ENCODE measurements at places on chromosomes 3 and 15.

DNA sequence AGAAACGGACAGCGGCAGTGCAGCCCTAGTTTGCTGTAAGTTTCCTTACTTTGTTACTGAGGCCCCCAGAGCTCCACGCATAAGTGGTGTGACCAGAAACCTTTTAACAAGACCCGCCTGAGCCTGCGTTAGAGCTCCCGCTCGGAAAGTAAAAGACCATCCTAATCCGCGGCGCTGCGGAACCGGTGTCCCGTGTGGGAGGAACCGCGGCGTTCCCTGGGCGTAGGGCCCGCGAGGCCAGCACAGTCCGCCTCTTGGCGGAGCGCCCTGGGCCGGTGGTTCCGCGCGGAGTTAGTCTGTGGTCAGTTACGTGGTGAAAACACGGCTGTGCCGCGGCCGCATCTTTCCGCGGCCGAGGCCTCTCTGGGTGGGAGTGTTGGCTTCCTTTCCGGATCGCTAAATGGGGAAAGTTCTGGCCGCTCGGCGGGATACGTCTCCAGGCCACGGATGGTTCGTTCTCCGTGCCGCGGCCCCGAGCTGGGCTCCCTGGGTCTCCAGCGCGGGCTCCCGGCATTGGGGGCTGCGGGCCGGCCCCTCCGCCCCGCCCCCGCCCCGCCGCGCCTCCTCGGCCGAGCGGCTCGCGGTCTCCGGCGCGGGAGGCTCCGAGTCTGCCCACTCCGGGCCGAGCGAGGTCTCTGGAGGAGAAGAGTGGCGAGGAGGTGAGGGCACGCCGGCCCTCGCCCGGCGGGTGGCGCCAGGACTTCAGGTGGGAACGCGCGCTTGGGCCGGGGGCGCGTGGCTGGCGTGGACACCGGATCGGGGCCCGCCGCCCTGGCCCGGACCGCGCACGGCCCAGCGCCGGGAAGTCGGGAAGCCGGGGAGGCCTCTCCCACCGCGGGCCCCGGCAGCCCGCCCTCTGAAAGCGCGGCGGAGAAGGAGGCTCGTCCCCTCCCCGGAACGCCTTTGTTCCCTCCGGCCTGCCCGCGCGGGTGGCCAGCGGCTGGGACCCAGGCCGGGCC is 754 bp downstream of the B3GNT5 start:
- DNase-seq, result peak; percentile 44

DNA sequence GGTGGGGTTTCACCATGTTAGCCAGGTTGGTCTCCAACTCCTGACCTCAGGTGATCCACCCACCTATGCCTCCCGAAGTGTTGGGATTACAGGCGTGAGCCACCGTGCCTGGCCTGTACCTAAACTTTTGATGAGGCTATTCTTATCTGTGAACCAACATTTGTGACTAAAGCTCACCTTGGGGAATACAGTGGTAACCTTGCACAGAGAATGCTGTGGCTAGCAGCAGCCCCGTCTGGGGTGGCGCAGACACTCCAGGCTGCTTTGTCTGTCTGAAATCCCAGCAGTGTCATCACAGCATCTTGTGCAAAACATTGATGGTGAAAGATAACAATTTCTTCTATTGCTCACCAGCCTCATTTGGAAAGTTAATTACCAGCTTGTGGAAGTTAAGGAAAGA is 58.9 kb downstream of the CMTM8 start:
- peak; percentile 45 for DNase-seq

- DNase-seq, result no peak
Measured at GRCh38 chr3:30691944-30692343, 85.5 kb downstream of the TGFBR2 start.

- DNase-seq, result no peak
Measured at GRCh38 chr15:85591622-85592021, 203.1 kb downstream of the KLHL25 start.

DNA sequence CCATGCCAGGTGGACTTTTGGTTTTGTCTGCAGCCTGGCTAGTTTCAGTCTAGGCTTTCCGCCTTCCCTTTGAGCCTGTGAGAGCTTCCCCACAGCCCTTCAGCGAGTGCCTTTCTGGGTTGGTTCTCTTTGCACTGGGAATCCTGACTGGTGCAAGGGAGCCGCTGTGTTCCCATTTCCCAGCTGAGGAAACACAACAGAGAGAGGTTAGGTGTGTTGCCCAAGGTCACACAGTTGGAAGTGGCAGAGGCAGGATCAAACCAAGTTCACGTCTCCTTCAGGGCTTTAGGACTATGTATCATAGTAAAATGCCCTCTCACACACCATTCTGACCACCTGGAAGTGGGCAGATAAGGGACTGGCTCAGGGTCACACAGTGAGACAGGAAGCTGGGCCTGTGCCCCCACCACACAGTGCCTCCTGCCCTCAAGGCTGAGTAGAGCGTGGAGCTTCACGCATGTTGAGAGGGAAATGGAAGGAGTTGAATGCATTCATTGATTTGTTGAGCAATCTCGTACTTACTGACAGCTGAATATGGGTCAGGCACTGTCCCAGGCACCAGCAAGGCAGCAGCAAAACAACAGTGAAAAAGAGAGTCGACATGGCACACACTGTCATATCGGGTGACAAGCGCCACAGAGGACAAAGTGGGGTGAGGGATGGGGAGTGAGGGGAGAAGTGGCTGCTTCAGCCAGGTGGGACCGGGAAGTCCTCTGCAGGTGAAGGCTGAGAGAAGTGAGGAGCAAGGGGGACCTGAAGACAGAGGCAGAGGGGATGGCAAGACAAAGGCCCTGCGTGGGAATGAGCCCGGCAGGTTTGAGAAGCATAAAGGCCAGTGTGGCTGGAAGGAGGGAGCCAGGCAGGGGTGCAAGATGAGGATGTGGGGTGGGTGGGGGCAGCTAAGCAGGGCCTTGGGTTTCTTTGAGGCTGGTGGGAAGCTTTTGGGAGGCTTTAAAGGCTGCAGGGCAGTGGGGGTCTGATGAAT is 12.3 kb upstream of the ANPEP start:
- no peak for DNase-seq
